DMS79 (cell line): ENCODE measurements at places on chromosomes 6 and 20.
A peak's percentile ranks its signal among the peaks of the same experiment; 100 is the strongest.

DNA sequence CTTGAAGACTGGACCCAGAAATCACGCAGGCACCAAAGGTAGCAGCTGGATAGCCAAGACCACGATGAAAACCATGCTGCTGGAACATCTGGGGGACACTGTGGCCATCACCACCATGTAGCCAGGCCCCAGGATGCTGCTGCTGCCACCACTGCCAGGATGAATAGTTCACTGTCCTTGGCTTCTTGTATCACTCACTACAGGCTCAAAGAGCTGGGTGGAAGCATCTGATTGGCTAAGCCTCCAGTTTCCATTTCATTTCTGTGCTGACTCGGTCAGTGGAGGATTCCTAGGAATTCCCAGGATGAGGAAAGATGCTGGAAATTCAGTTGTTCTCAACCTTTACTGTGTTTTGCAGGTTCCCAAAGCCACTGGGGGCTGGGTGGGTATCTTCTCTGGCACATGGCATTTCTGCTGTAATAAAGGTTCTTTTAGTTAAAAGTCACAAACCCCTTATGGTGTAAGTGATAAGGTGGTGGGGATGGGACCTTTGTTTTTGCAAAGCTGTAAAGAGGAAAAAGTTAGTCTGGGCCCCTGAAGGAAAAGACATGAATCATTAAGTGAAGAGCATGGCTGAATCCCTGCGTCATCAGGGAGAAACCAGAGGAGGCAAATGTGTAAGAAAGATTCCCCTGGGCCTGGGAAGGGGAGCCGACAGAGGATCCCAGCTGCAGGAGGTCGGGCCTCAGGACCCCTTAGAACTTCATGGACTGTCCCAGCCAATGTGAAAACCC lies 75.6 kb upstream of the RNF24 start:
- no peak for DNase-seq

DNA sequence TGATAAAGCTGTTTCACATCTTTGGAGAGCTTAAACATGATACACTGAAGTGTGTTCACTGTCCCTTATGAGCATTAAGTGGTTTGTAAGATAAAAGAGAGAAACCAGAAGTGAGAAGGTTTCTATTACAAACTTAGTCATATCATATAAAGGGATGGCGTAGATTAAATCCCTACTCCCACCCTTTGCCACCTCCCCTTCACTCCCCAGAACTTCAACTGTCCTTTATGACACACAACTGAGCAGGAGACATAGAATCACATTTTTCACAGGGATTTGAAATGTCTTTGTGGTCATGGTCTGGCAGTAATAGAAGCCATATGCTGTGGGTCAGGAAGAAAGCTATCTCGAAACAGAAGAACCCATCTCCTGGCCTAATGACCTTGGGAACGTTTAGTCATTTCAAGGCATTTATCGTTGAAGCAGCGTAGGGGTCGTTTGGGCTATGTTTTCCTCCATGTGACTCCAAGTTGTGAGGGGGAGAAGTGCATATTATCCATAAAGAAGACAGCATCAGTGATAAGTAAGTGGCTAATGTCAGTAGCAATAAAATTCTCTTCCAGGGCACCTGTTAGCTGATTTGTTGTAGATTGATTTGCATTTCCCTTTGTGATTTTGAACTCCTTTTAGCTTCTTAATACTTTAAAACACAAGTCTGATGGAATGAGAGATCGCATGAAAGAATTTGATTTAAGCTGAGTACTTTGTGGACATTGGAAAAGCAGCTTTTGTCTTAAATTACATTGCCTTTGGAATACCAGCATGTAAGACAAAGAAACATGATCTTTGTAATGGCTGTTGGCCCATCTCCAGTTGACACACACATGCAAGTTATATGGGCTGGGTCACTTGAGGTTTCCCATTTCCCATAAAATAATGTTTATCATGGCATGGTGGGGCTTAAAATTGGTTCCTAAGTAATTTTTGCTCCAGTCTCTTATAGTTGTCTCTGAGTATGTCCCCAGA lies 501.5 kb upstream of the FLRT3 start:
- no peak for DNase-seq

- DNase-seq, result no peak
These were observed 1405.1 kb upstream of the EYS start for GRCh38 chr6:67112120-67112519.

DNA sequence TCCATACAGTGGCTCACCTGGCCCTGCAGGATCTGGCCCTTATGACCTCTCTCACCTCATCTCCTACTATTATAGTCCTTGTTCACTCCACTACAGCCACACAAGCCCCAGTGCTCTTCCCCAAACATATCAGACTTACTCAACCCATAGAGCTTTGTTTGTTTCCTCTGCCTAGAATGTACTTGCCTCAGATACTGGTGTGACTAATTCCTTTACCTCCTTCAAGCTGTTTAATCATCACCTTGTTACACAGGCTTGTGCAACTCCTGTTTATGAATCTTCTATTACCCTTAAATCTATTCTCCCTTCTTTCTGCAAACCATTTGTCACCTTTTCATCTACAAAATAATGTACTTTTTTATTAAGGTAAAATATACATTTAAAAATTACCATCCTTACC lies 3.2 kb downstream of the DEFB125 start:
- no peak for DNase-seq

DNA sequence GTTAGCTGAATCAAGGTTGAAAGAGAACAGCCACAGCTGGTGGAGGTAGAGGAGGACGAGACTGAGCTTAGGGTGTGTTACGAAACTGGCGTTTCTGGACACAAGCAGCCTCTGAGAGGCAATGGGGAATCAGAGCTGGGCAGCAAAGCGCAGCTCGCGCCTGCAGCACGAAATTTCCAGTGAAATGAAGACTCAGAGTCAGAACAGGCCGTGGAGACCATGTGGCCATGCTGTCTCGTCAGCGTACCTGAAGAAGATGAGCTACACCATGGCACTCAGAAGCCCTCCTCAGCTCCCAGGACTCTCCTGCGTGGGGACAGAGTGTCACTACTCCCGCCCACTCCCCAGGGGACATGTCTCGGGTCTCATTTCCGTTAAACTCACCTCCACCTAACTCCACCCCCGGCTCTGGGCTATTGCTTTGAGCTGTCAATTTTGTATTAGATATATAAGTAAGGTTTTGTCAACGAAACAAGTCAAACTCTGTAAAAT lies 256.9 kb downstream of the ERMARD start:
- DNase-seq, result no peak

GRCh38 chr6:52544602-52545405 lies 32.1 kb downstream of the TRAM2 start:
- no peak for DNase-seq

GRCh38 chr20:2144850-2145249 lies 43.2 kb downstream of the STK35 start:
- DNase-seq, result no peak

GRCh38 chr20:19047040-19047950 lies 165.1 kb upstream of the SLC24A3 start:
- peak; percentile 20 for DNase-seq

GRCh38 chr6:56838965-56839364 lies 115.9 kb upstream of the BEND6 start:
- no peak for DNase-seq

- DNase-seq, result no peak
These were observed 98.4 kb downstream of the DOK5 start for GRCh38 chr20:54573838-54574237.

DNA sequence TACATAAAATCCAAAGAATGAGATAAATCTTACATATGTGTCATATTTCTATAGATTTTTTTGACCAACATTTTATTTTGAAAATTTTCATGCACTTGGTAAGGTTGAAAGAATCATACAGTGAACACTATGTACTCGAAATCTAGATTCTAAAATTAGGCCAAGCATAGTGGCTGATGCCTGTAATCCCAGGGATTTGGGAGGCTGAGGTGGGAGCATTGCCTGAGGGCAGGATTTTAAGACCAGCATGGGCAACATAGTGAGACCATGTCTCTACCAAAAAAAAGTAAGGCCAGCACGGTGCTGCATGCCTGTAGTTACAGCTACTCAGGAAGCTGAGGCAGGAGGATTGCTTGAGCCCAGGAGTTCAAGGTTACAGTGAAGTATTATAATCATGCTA lies 158.6 kb downstream of the LAMA2 start:
- DNase-seq, result no peak

GRCh38 chr20:50758992-50759391 lies 27.6 kb downstream of the PARD6B start:
- no peak for DNase-seq

DNA sequence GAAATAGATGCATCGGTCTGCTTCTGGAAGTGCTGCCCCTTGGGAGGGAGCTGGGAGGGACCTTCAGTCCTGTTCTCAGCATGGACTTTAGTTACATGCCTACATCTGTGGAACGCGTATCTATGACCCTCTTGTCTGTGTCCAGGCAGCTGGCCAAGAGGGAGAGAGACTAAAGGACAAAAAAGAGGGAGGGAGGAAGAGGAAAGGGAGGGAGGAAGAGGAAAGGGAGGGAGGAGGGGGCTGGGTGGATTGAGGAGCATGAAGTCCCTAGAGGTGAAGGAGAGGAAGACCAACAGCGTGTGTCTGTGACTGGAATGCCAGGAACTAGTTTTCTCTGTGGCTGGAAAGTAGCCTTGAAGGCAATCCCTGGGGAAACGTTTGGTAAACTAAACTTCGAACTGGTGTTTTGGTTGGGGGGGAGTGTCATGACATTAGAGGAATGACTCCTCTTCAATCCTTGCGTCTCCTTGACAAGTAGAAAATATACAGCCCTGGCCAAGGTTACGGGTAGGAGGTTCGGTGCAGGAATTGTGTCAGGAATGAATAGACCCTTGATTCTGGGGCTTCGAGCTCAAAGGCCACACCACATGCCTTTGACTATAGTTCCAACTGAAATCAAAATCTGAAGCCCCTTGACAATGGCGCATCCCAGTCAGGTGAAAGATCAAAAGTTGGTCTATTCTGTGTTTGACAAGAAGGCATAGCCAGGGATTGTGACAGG lies 52.0 kb upstream of the PLEKHG1 start:
- no peak for DNase-seq

- no peak for DNase-seq
These were observed 803 bp upstream of the SRXN1 start for GRCh38 chr20:653590-654416.

DNA sequence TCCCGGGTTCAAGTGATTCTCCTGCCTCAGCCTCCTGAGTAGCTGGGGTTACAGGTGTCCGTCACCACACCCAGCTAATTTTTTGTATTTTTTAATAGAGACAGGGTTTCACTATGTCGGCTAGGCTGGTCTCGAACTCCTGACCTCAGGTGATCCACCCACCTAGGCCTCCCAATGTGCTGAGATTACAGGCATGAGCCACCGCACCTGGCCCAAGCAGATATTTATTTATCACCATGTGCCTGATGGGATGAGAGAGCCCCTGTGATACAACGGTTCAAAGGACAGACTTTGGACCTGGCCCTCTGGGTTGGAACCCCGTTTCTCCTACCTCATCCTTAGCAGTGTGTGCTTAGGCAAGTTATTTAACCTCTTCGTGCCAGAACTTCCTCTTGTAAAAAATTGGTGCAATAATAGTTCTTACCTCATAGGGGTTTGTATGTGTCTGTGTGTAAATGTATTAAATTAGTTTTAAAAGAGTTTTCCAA lies 19.2 kb upstream of the STK38 start:
- no peak for DNase-seq

DNA sequence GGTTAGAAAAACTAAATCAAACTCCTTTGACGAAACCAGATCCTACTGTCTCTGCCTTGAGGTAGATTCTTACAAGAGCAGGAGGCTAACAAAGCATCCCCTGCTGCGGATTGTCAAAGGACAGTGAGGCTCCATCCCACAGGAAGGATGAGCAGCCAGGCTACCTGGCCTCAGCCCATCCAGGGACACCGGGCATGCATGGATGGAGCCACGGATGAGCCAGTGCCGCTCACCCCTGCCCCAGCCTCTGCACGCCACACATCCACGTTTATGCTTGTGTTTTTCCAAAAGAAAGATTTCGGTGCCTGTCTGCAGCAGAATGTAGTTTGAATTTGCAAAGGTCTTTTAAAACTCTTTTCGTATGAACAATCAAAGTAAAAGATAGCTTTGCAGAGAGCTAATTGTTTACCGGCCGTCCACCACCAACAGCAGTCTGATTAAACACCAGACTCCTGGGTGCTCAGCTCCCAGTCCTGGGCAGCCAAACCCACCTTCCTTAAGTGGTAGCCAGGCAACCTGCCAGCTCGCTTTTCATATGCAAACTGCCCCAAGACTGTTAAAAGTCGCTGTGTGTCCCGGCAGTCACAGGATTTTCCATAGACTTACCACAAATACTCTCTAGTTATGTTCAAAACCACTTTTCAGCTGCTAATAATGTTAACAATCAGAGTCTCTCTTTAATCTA lies 999 bp downstream of the THBS2 start:
- peak; percentile 12 for DNase-seq

GRCh38 chr20:51418137-51418529 lies 124.4 kb downstream of the NFATC2 start:
- no peak for DNase-seq

- DNase-seq, result no peak
These were observed 150.8 kb upstream of the RNF24 start for GRCh38 chr20:4165984-4166725.

- DNase-seq, result no peak
These were observed 76.8 kb downstream of the COL12A1 start for GRCh38 chr6:75128878-75129570.

DNA sequence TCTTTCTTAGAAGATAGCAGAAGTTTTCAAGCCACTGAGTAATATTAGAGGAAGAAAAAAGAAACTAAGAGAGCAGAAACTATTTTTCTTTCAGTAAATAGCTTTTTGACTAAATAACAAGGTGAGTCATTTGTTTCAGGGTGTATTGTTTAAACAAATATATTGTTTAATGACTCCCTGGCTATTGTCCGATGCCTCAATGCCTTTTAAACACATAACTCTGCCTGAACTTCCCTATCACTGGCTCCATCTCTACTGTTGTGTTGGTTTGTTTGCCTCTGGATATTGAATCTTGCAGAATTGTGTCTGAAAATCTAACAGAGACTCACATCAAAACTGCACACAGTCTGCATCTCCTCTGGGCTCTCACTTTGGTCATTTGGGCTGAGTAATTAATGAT lies 19.6 kb upstream of the CLIC5 start:
- no peak for DNase-seq

DNA sequence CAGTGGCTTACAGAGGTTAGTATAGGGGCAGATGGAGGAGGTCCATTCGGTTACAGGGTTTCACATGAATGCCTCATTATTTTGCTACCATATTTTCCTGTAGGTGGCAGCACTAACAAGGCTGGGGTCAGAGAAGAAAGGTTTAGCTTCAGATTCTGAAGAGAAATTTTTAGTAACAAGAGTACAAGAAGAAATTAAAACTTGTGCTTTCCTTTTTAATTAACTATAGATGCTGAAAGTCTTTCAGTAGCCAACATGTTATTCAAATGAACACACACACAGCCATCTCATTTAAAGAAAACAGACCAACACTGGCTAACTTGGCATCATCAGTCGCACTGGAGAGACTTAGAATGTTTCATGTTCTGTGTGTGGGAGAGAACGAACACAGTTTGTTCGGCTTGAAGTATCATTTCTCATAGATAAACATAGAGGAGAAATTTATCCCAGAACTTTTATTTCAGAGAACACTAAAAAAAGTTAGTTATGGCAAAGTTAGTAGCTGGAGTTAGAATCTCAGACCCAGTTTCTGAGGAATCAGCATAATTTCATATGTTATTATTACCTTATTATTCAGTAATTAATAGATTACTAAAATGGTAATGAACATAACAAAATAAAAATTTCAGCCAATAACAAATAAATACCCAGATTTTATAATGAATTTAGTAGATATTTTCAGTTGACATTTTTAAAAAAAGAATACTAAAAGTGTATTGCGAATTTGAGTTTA lies 314.0 kb upstream of the RSPO3 start:
- no peak for DNase-seq
